Right renal cortex interstitium (tissue), 3 donors: ENCODE measurements at places on chromosomes 5 and 9.

GRCh38 chr9:79287708-79288290 lies 284.0 kb upstream of the TLE4 start:
- DNase-seq, result no peak

DNA sequence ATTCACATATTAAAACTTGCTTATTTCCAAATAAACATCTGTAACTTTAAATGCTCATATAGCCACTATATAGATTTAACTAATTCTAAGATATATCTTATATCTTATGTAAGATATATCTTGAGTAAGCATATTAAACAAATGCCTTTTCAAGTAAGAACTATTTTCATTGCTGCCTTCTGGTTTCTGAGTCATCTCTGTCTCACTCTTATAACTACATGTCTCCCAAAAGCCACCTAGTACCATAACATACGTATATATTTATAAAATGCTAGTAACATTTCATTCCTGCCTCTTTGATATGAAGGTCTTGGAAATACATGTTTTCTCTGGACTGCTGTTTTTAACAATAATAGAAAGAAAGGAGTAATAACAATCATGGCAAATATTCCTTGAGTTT lies 429.5 kb downstream of the DTWD2 start:
- no peak for DNase-seq

GRCh38 chr5:36691226-36691625 lies 84.8 kb downstream of the SLC1A3 start:
- DNase-seq, result no peak

GRCh38 chr5:91171322-91171721 lies 211.8 kb downstream of the ARRDC3 start:
- no peak for DNase-seq

DNA sequence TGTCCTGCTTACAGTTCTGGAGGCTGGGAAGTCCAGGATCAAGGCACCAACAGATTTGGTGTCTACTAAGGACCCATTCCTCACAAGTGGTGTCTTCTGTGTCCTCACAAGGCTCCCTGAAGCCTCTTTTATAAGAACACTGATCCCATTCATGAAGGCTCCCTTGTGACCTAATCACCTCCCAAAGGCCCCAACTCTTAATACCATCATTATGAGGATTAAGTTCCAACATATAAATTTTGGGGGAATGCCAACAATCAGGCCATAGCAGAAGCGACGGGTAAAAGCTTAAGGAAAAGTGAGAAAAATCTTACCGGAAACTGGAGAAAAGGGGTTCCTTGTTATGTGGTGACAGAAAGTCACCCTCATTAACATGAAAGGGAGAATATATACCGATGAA lies 11.2 kb downstream of the CTNNAL1 start:
- no peak for DNase-seq

- DNase-seq, result no peak
Measured at GRCh38 chr5:135050244-135050767, 16.3 kb upstream of the PITX1 start.
